ENCODE measurements at places on chromosomes 7 and 10.

GRCh38 chr7:75967487-75967997 is 26.9 kb downstream of the TMEM120A start:
- no peak for DNase-seq

DNA sequence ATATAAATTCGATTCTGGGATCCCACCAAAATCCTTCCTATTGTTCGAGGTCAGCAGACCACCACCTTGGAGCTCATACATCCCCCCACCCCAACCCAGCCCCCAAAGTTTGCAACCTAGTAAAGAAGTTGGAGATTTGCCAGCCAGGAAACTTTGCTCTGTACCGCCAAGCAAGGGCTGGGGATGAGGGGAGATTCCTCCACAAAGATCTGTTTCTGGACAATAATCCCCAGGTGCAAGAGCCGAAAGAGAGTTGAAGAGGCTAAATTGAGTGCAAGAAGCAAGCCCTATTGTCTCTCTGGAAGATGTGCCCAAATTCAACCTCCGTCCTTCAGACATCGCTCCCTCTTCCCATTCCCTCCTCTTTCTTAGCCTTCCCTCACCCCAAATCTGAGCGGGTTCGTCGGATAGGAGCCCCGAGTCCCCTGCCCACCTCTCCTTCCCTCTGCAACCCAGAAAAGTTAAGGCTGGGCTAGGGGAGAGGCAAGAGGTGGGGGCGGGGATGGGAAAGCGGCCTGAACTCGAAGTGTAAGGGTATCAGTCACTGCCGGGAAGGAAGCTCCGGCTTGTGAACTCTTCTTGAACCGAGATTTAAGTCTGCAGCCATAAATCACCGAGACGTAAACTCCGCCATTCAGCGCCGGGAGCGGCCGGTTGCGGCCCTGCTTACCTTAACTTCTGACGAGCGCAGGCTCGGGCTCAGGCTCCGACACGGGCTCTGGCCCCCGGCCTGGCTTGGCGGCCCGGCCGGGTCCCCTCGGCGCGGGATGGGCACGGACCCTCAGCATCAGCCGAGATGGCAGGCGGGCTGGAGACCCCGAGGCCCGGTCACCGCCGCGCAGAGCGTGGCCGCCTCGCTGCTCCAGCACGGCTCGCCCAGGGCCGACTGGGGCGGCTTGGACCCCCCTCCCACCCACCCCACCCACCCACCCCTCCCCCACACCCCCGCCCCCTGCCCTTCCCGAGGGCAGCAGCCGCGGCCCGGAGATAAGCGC is 10.8 kb upstream of the HOXA2 start:
- no peak for DNase-seq

GRCh38 chr7:69067397-69067796 is 530.9 kb upstream of the AUTS2 start:
- no peak for DNase-seq

- DNase-seq: no peak
Measured at GRCh38 chr7:127252778-127253280, at the start of gene GRM8. Gene GRM8, minus strand, starts transcription at chr7:127252941.

- DNase-seq: no peak
Measured at GRCh38 chr7:129889133-129889844, 63.5 kb downstream of the UBE2H start.

GRCh38 chr10:69897432-69897831 is 95.7 kb downstream of the COL13A1 start:
- no peak for DNase-seq

DNA sequence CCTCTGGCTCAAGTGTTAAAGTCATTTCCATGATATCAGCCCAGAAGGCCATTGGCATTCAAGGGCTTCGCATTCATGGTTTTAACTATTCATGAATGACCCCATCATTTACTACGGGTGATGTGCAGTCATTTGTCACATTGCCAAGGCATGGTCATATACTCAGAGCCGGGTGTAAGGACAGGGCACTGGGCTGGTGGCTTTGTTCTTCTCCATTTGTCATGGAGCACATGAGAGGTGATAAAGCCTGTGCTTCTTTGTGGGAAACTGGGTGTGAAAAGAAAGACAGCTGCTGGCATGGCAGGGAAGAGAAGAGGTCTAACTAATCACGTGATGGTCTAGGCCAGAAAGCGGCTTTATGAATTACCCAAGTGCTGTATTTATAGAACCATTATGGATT is 132.2 kb upstream of the PLXNA4 start:
- DNase-seq: no peak
